ENCODE measurements at places on chromosomes 13 and 19. TPM values are rescaled to one million over a fixed set of nuclear protein-coding genes. Genes with fewer than 3 reads are reported as not detected.

DNA sequence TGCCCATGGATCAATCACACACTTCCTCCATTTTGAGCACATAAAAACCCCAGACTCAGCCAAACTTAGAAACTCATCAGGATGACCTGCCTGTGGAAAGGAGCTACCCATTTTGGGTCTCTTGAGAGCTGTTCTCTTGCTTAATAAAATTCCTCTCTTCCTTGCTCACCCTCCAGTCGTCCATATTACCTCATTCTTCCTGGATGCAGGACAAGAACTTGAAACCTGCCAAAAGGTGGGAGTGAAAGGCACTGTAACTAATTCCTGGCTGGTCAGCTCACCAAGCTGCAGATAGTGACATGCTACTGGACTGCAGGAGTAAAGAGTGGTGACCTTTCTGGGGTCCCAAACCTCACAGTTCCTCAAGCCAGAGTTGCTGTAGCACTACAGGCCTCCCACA is 20.2 kb downstream of the LIG4 start:
- H3K4me3 ChIP-seq = no peak overlapping the region
- H3K4me1 ChIP-seq = no peaks in the 10 kb centered on the region
- DNase-seq = no peak
- H3K27me3 ChIP-seq = no peaks in the 10 kb centered on the region
- H3K36me3 ChIP-seq = no peaks in the 10 kb centered on the region

BCAM gene
- 11.2 TPM for total RNA-seq

DNA sequence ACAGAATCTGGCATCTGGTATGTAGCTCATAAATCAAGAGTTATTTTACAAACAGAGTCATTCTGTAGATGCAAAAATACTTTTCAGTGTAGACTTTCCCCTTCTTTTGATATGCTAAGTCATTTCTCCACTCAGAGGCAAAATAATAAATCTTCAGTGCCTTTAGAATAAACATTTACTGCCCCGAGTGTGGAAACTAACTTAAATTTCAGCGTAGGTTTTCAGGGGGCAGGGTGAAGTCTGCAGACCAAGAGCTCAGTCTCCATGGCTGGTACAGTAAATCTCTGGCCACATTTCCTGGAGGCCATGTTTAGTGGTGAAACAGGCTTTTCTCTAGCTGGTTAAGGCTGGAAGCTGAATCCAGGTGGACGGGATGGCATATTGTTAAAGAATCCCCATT is 13.1 kb upstream of the ADPRHL1 start:
- peaks cover 25% of the 10 kb centered on the region for H3K36me3 ChIP-seq
- no peak for DNase-seq
- no peak overlapping the region for H3K4me3 ChIP-seq

DNA sequence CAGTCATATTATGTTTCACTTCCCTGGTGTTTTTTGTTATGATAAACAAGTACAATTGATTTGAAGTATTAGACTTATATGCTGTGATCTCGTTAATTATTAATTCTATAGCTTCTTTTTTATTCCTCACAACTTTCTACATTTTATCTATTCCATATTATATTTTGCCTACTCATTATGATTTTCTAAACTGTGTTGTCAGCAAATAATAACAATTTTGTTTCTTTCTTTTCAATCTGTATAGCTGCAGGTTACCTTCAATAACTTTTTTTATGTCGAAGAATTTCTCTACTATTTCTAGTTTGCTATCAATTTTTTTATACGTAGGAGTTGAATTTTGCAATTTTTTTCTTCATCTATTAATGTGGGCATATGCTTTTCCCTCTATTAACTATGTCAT is 304.4 kb downstream of the PCDH17 start:
- H3K27ac ChIP-seq = no peak overlapping the region
- no peak for DNase-seq
- H3K36me3 ChIP-seq = no peaks in the 10 kb centered on the region

SLC8A2 gene
- total RNA-seq = 0.14 TPM

DNA sequence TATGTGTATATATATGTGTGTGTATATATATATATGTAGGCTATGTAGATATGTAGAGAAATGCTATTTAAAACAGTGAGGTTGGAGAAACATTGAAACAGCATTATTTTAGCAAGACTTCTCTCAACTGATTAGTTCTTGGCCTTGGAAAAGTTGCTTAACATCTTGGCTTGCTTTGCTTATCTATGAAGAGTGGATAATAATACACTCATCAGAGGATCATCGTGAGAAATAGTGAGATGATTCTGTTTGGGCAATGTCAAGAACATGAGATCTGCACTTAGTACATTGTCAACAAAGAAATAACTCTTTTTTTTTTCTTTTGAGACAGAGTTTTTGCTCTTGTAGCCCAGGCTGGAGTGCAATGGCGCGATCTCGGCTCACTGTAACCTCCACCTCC is 128.3 kb downstream of the KLF5 start:
- no peaks in the 10 kb centered on the region for H3K4me1 ChIP-seq
- DNase-seq = no peak
- no peaks in the 10 kb centered on the region for H3K27me3 ChIP-seq
- H3K27ac ChIP-seq = no peak overlapping the region

GRCh38 chr19:14437578-14438140 is 4.6 kb downstream of the PKN1 start:
- no peak overlapping the region for H3K27ac ChIP-seq
- H3K36me3 ChIP-seq = peaks cover 11% of the 10 kb centered on the region
- DNase-seq = no peak

- no peak for DNase-seq
- no peak overlapping the region for H3K27ac ChIP-seq
- H3K27me3 ChIP-seq = no peaks in the 10 kb centered on the region
These were observed 44.2 kb downstream of the ZNF536 start for GRCh38 chr19:30416375-30416774.

GRCh38 chr13:20927596-20928257 is 25.2 kb upstream of the XPO4 start:
- no peak overlapping the region for H3K27ac ChIP-seq
- no peaks in the 10 kb centered on the region for H3K4me1 ChIP-seq
- DNase-seq = no peak

GRCh38 chr13:32911506-32911905 is 104.7 kb upstream of the KL start:
- no peak overlapping the region for H3K4me3 ChIP-seq
- no peaks in the 10 kb centered on the region for H3K27me3 ChIP-seq
- no peak for DNase-seq

DNA sequence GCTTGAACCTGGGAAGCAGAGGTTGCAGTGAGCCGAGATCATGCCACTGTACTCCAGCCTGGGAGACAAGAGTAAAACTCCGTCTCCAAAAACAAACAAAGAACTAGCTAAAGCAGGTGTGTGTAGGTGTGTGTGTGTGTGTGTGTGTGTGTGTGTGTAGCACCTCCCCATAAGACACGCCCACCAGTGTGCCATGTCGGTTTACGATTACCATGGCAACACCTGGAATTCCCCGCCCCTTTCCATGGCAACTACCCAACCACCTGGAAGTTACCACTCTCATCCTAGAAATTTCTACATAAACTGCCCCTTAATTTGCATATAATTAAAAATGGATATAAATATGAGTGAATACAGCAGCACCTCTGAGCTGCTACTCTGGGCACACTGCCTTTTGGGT is 80.9 kb upstream of the ADGRE5 start:
- H3K4me1 ChIP-seq = no peaks in the 10 kb centered on the region
- no peak overlapping the region for H3K4me3 ChIP-seq
- no peaks in the 10 kb centered on the region for H3K36me3 ChIP-seq
- no peak overlapping the region for H3K27ac ChIP-seq
- H3K27me3 ChIP-seq = no peaks in the 10 kb centered on the region
- DNase-seq = no peak

GRCh38 chr19:41816761-41817160 is 20.4 kb downstream of the CEACAM3 start:
- DNase-seq = no peak
- H3K36me3 ChIP-seq = no peaks in the 10 kb centered on the region
- no peak overlapping the region for H3K27ac ChIP-seq
- H3K27me3 ChIP-seq = peaks cover 3% of the 10 kb centered on the region

ZNF414 gene
- 2.1 TPM for total RNA-seq

- no peak for DNase-seq
- H3K4me1 ChIP-seq = no peaks in the 10 kb centered on the region
- H3K27ac ChIP-seq = no peak within 1 kb of the TSS
- no peaks in the 10 kb centered on the region for H3K36me3 ChIP-seq
- peak within 1 kb of the TSS; percentile 23 for H3K4me3 ChIP-seq
- H3K27me3 ChIP-seq = peaks cover 48% of the 10 kb centered on the region
These were observed at the start of gene CPAMD8 for GRCh38 chr19:17026706-17027534. Gene CPAMD8, minus strand, starts transcription at chr19:17026810. Its CDS starts 168 bp downstream, at chr19:17026642.

GRCh38 chr19:16609511-16610200 is 18.3 kb downstream of the MED26 start:
- no peak for DNase-seq
- peaks cover 3% of the 10 kb centered on the region for H3K4me1 ChIP-seq
- H3K27ac ChIP-seq = no peak overlapping the region

ZNF805 gene
- 11.1 TPM for total RNA-seq

- H3K4me3 ChIP-seq = no peak overlapping the region
- no peak for DNase-seq
- H3K27me3 ChIP-seq = peaks cover 15% of the 10 kb centered on the region
- H3K4me1 ChIP-seq = no peaks in the 10 kb centered on the region
These were observed 2.4 kb upstream of the NCAN start for GRCh38 chr19:19209372-19209771.

DNA sequence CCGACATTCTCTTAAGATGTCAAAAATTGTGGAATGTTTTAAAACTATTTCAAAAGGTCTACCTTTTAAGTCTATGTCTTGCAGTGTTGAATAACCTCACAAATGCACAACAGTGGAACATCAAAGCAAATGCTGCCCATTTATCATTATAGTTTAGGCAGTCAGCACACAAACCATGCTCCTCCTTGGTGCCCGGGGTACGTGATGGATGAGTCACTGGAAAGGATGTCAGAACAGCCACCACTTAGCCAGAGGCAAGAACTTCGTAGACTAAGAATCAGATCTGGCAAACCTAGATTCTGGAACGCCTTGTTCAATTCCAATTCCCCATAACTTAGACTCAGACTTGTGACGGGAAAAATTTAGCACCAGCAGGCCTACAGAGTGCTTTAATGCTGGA is 343.6 kb downstream of the FGF9 start:
- H3K36me3 ChIP-seq = no peaks in the 10 kb centered on the region
- no peak for DNase-seq
- no peak overlapping the region for H3K27ac ChIP-seq
- no peaks in the 10 kb centered on the region for H3K27me3 ChIP-seq
- no peak overlapping the region for H3K4me3 ChIP-seq

- peaks cover 3% of the 10 kb centered on the region for H3K4me1 ChIP-seq
- H3K4me3 ChIP-seq = no peak overlapping the region
- DNase-seq = no peak
- no peaks in the 10 kb centered on the region for H3K36me3 ChIP-seq
- H3K27ac ChIP-seq = no peak overlapping the region
These were observed 91.2 kb downstream of the PCDH9 start for GRCh38 chr13:67138970-67139369.

- H3K27ac ChIP-seq = no peak overlapping the region
- H3K4me1 ChIP-seq = no peaks in the 10 kb centered on the region
- no peaks in the 10 kb centered on the region for H3K27me3 ChIP-seq
- H3K4me3 ChIP-seq = no peak overlapping the region
- DNase-seq = no peak
These were observed 2775.0 kb downstream of the PCDH9 start for GRCh38 chr13:64455124-64455523.

DNA sequence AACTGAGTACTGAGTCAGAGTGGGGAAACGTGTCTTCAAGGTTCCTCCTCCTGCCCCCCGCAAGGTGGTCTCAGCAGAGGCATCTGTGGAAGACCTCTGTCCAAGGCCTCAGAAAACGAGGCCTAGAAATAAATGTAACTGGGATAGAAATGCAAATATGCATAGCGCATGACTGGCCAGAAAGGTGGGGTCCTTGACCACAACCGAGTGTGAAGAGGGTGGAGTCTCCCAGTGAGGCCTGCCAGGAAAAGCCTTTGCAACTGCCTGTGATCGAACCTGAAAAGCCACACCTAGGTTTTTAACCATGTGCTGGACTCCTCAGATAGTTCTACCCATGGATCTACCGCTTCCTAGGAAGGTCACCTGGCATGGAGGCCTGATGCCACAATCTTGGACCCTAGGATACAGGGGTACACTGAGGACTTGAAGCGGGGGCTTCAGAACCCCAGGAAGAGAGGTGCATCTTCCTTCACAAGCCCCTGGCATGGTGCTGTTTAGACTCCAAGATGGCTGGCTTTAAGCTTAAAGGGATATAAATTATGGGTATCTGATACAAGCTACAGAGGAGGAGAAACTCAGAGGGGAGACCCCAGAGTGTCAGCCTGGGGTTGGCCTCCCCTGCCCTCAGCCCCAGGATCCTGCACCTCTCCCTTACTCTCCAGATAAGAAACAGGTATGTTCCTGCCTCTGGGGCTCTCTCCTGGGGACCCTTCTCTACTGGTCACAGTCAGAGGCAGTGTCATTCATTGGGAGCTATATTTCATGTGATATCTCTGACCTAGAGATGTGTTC is 18.3 kb upstream of the SIGLEC6 start:
- H3K4me1 ChIP-seq = peaks cover 8% of the 10 kb centered on the region
- no peaks in the 10 kb centered on the region for H3K36me3 ChIP-seq
- no peak overlapping the region for H3K27ac ChIP-seq
- H3K4me3 ChIP-seq = no peak overlapping the region

TMEM238 gene
- total RNA-seq = 2.5 TPM

GRCh38 chr13:113404366-113404722 is 40.4 kb upstream of the GRTP1 start:
- H3K27ac ChIP-seq = no peak overlapping the region
- no peak for DNase-seq
- no peaks in the 10 kb centered on the region for H3K36me3 ChIP-seq

DNA sequence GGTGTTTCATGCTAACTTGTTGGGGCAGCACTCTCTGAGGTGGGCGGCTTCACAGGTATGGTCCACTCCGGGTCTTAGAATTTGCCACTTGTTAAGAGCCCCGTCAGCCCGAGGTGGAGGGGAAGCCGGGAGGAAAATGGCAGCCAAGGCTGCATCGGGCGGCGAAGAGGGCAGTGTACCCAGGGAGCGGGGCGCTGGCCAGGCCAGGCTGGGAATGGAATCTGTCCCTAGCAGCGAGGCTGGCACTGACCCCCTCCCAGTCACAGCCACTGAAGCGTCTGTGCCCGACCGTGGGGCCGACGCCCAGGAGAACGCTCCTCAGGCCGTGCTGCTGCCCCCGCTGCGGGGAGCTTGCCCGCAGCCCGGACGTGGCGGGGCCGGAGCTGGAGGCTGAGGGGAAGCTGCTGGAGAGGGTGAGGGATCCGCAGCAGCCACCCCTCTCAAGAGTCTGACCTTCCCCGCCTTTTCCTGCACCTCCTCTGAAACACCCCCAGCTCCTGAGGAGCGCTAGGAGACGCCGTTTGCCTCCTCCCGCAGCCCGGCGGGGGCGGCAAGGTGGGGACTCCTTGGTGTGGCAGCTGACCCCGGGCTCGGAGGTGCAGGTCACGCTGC is 313.8 kb upstream of the SPRY2 start:
- H3K27ac ChIP-seq = no peak overlapping the region
- no peaks in the 10 kb centered on the region for H3K36me3 ChIP-seq
- H3K4me3 ChIP-seq = peak overlapping the region; percentile 39
- H3K4me1 ChIP-seq = no peaks in the 10 kb centered on the region

DNA sequence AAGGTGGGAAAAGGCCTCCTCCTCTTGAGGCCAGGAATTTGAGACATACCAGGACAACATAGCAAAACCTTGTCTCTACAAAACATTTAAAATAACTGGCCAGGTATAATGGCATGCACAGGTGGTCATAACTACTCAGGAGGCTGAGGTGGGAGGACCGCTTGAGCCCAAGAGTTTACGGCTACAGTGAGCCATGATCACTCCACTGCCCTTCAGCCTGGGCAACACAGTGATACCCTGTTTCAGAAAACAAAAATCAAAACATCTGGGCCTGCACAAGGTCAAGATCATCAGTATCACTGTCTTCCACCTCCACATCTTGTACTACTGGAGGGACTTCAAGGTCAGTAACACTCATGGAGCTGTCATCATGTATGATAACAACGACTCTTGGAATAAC is 742.7 kb upstream of the GPC6 start:
- no peak overlapping the region for H3K4me3 ChIP-seq
- H3K36me3 ChIP-seq = no peaks in the 10 kb centered on the region
- H3K27ac ChIP-seq = no peak overlapping the region
- DNase-seq = no peak

ICAM4 gene
- 3.1 TPM for total RNA-seq

All from thymus (tissue), 14 donors.